Colonic mucosa (tissue), 4 donors: ENCODE measurements at places on chromosomes 1 and 21.

- no peak for DNase-seq
Observed at GRCh38 chr1:221748981-221749380, 7.1 kb upstream of the DUSP10 start.

DNA sequence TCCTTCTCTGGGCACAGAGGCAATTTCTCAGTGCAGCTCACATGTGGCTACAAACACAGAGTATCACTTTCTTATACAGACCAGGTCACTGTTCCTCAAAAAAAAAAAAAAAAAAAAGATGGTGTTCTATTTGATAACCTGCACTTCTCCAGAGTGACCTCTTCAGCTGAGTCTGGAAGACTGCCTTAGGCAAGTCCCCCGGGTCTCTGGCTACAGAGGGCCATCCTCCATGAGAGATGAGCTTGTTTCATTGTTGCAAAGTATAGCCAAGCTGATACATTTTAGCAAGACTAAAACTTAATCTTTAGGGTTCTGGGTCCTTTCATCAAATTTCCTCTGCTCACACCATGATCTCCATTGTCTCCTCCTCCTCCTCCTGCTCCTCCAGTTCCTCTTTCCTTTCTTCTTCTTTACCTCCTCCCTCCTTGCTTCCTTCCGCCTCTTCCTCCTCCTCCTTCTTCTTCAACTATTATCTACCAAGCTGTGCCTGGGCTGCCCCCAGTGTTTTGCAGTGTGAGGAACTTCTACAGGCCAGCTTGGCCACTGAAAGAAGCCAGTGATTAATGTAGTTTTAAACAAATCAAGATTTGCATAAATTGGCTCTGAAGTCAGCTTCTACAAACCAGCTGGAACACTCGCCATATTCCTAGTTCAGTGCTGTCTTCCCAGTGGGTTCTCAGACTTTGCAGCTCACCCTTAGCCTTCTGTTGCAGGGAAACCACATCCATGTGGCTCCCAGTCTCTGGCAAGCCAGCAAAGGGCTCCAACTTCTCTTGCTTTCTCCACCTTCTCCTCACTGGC is 139.4 kb downstream of the RUNX1 start:
- no peak for DNase-seq

GRCh38 chr1:20325844-20326420 is 35.3 kb downstream of the VWA5B1 start:
- DNase-seq, result no peak

GRCh38 chr1:17819129-17819802 is 64.1 kb downstream of the ACTL8 start:
- no peak for DNase-seq

GRCh38 chr1:97159342-97159741 is 437.8 kb downstream of the PTBP2 start:
- DNase-seq, result no peak

DNA sequence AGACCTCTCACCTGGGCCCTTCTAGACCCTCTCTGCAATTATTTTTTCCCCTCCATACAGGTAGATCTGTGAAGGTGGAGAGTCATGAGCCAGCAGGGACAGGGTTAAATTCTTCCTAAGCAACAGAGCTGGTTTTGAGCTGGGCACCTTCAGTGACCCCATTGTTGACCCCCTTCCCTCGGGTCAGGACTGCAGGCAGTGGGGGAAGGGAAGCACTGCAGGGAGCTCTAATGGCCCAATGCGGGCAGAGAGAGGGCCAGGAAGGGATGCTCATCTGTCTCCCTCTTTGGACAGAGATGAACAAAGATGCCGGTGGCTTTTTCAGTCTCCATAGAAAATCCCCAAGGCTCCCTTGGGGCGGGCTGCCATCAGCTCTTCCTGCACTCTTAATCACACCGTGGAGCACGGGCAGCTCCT is 21.4 kb downstream of the SOX13 start:
- DNase-seq, result no peak

DNA sequence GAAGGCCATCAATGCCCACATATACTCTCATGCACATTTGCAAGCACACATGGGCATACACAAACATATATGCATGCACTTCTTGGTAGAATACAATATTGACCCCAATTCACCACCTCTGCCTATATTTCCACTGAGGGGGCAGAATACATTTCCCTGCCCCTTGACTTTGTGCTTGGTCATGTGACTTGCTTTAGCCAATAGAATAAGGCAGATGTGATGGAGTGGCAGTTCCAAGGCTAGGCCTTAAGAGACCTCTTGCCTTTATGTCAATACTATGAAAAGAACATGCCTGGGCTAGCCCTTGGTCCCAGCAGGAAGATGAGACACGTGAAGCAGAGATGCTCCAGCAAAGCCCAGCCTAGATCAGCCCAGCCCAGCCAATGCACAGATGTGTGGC is 66.0 kb upstream of the GRIK3 start:
- no peak for DNase-seq

DNA sequence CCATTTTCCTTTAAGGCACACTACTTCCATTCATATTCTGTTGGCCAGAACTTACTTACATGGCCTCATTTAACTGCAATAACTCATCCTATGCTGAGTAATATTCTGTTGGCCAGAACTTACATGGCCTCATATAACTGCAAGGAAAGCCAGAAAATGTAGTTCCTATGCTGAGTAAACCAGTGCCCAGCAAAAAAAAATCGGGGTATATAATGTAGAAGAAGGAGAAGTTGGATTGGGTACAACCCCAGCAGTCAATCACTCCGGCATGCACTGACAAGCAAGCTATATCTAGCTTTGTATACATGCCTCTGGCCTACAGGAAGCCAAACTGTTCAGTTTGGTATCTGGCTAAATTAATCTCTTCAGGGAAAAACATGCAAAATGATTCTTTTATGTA is 39.4 kb upstream of the PPIH start:
- DNase-seq, result no peak

GRCh38 chr1:242455052-242455361 is 69.5 kb downstream of the PLD5 start:
- DNase-seq, result no peak

DNA sequence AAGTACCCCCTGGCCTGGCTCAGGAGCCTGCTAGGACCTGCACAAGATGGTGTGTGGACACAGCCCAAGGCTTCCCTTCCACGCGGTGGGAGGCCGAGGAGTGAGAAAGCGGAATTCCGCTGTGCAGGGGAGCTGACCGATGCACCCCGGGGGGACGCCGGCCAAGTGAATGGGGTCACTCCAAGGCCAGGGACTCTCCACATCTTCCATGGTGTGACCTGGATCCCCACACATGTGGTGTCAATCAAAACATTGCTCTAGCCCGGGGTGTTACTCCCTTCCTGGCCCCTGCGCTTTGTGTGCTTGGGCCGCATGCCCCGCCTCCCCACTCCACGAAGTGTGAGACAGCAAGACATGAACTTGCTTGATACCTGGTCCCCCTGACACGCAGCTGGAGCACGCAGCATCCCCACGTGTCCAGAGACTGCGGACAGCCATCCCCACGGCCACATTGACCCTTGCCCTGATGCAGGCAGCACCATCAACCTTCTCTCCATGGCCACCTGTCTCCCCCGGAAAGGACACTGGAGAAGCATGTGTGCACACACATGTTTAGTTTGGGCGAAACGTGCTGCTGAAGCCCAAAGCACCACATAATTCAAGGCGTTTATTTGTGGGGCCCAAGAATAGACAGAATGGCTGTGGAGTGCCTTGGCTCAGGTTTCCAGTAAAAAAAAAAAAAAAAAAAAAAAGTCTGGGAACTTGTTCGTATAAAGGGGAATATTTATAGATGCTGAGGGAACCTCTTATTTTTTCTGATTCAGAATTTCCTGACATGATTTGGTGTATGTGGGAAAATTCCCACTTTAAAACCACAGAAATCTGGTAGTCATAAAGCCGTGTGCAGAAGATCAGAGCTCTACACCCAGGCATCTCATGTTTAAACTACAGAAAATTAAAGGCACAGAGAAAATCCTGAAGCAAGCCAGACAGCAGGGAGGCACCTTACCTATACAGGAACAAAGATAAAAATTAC is 171.7 kb downstream of the HUNK start:
- DNase-seq, result no peak

DNA sequence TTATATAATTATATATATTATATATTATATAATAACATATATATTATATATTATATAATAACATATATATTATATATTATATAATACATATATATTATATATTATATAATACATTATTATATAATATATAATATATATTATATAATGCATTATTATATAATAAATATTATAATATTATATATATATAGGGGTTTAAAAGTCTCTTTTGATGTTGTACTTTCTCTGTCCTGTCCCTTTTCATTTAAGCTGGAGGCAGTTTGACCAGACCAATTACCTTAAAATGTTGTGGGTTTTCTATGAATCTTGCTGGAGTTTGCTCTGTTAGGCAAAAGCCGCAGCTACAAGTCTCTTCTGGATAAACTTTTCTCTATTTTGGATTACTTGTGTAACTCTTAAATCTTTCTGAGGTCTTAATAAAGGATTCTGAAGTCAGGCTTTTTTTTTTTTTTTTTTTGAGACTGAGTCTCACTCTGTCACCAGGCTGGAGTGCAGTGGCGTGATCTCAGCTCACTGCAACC is 22.2 kb upstream of the KIF1B start:
- DNase-seq, result no peak

- no peak for DNase-seq
Observed at GRCh38 chr1:20107796-20108195, 11.5 kb downstream of the PLA2G2D start.

DNA sequence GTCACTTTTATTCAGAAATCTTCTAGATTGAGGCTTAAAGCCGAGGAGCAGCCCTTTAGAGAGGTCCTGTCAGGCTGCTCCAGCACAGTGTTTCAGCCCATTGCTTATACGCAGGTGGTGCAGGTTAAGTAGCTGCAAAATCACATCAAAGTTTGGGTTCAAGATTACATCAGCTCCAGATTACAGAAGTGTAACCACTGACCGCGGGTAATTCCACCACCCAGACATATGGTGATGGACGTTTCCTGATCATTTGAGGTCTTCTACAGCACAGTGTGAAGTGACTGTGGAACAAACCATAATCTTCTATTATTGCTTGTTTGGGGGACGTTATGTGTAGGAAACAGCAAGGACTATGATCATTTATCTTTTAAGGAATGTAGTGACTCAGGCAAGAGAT is 11.8 kb downstream of the C1orf115 start:
- DNase-seq, result no peak

GRCh38 chr21:35517865-35518264 is 468.8 kb upstream of the RUNX1 start:
- DNase-seq, result no peak

DNA sequence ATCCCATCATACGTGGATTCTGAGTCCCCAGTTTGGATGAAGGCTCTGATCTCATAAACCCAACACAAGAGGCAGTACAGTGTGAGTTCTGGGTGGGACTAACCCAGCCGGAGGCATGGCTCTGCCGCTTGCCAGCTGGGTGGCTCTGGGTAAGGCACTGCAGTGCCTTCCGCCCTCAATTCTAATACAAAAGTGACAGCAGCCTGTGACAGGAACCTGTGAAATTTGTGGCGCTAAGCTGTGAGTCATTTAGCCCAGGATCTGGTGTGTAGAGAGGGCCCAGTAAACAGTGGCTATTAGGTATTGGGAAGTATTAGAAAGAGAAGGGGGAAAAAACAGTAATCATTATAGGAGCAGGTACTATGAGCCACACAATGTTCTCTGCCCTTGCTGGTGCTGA is 23.3 kb downstream of the HSPG2 start:
- no peak for DNase-seq

DNA sequence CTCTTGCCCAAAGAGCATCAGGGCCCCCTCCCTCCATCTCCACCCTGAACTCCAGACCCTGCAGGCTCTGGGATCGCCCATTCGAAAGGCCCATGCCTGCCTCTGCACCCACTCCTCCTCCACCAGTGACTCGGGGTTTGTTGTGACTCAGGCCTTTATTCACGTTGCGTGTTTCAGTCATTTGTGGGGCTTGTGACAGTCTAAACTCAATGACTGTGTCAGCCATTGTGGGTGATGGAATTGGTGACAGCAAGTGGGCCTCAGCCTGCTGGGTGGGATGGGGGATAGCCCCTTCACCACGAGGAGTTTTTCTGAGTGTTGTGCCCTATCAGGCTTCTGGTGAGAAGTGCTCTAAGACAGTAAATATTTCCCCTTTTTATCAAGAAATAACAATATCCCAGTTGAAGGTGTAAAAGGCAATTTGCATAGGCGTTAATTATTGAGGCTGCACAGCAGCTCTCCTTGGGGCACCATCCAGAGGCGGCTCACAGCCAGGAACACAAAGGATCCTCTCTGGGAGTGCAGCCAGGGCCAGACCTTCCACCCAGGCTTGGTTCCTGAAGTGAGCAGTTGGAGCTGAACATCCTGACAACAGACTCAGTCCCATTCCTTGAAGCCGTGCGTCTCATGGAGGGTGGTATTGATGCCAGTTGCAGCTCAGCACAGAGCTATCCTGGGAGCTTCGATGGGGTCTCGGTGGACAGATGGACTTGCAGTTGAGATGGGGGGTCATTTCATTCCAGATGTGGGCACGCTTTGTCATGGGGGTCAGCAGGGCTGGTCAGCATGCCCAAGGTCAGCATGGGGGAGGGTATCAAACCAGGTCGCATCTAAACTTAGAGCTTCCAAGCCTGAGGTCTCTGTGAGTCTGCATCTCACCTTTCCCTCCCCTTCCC is 135.6 kb upstream of the CACNA1E start:
- DNase-seq, result no peak

- DNase-seq, result no peak
Observed at GRCh38 chr1:39293375-39294070, 89.0 kb downstream of the MACF1 start.

- no peak for DNase-seq
Observed at GRCh38 chr21:35116777-35117176, 67.7 kb upstream of the RUNX1 start.

DNA sequence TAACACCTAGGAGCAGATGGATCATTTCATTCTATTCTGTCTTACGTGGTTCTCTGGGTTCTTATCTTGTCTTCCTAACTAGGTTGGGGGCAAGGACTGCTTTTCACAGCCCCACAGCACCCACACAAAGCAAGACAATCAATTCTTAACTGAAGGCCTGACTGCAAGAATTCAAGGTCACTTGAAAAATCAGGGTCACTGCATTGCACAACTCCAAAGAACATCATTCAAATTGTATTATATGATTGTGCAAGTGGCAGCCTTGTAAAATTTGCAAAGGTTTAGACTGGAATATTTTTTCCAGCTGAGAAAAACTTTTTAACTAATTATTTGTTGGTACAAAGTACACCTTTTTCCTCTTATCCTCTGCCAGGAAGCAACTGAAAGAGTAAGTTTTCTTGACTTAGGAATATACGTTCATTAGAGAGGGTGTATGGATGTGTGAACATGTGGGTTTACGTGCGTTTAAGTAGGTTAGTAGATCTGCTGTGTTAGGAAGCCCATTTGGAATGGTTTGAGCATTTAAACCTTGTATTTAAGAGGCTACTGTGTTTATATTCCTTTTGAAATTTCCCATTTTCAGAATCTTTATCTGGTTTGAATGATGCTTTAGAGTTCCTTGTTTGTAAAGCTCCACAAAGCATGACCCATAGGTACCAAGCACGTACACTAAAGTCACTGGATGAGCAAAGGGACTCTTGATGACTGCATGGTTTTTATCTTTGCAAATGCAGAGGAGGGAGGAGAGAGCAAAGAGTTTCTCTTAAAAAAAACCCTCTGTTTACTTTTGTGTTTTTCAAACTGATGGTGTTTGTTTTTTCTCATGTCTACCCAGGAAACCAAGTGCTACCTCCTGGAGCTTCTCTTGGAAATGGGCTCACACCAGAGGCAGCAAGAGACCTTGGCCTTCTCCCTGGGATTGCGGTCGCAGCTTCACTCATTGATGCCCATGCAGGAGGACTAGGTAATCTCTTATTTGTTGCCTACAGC is 214.9 kb downstream of the FGGY start:
- DNase-seq, result no peak

- no peak for DNase-seq
Observed at GRCh38 chr1:186530109-186530508, 69.2 kb upstream of the PDC start.

GRCh38 chr1:117611121-117611601 is 5.3 kb downstream of the TENT5C start:
- no peak for DNase-seq
